Cardiac muscle cell (in vitro differentiated cells and primary cell): ENCODE measurements at places on chromosomes 4 and X.

GRCh38 chrX:154401918-154402621, 3.9 kb downstream of the RPL10 start:
- peaks cover 4% of the 10 kb centered on the region for H3K4me1 ChIP-seq
- H3K4me3 ChIP-seq: no peak overlapping the region
- no peaks in the 10 kb centered on the region for H3K27me3 ChIP-seq
- no peak overlapping the region for H3K27ac ChIP-seq

GRCh38 chrX:66074920-66075879, 35.3 kb upstream of the VSIG4 start:
- no peak overlapping the region for H3K4me3 ChIP-seq
- no peaks in the 10 kb centered on the region for H3K4me1 ChIP-seq
- H3K36me3 ChIP-seq: no peaks in the 10 kb centered on the region
- no peak overlapping the region for H3K27ac ChIP-seq
- no peaks in the 10 kb centered on the region for H3K27me3 ChIP-seq

- H3K27ac ChIP-seq: peak overlapping the region; percentile 66
- H3K27me3 ChIP-seq: no peaks in the 10 kb centered on the region
- H3K36me3 ChIP-seq: no peaks in the 10 kb centered on the region
- peaks cover 20% of the 10 kb centered on the region for H3K4me1 ChIP-seq
- DNase-seq: no peak
Measured at GRCh38 chr4:139314047-139314800, 11.9 kb upstream of the NDUFC1 start.

GRCh38 chrX:150163221-150163930, 199.7 kb upstream of the MAMLD1 start:
- no peak overlapping the region for H3K27ac ChIP-seq
- H3K4me3 ChIP-seq: no peak overlapping the region
- H3K27me3 ChIP-seq: no peaks in the 10 kb centered on the region
- H3K4me1 ChIP-seq: no peaks in the 10 kb centered on the region
- no peaks in the 10 kb centered on the region for H3K36me3 ChIP-seq

DNA sequence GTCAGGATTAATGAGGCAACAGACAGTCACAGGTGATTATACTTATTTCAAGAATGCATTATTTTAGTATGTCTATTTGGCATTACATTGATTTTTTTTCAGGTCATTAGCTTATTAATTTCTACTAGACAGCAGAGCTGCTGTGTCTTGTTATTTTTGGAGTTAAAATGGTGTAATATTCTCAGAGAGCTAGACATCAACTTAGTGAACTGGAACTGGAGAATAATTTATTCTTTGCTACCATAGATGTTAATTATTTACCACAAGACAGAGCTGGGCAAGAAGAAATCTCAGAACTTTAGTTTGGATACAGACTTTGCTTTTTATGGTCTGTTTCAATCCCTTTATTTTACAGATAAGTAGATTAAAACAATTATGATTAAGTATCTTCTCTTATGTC, 10.2 kb upstream of the HPGD start:
- H3K36me3 ChIP-seq: no peaks in the 10 kb centered on the region
- H3K27ac ChIP-seq: no peak overlapping the region
- no peaks in the 10 kb centered on the region for H3K27me3 ChIP-seq
